ENCODE measurements at places on chromosomes 16 and 17.

DNA sequence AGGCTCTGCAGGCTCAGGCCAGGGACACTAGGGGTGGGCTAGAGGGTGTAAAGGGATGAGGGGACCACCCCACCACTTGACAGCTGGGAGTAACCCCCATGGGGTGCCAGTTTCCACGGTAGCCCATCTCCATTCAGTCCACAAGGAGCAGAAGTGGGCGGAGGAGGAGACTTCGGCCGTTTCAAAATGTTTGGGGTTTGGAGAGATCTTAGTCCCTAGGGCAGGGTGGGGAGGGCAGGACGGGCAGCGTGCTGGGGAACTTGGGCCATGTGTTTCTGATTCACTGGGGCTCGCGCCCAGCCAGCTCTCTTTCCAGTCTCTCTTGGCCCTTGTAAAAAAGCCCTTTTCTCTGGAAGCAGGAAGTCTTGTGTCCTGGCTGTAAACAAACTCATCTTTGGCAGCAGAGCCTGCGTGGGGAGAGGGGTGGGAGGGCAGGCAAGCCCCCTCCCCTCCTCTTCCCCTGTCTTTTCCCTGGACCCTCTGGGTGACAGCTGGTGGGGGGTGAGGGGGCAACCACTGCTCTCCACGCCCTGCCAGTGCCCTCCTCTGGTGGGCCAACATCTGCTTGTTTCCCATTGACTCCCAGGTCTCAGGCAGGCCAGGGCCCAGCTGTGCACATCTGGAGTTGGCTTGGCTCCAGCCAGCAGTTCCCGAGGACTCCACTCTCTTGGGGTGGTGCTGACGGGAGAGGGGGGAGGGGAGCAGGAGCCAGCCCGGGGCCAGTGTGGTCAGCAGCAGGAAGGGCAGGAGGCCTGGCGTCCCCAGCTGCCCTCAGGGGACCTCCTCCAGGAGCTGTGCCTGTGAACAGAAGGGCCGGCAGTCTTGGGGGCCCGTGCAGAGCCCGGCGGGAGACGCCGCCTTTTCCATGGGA lies 8.1 kb downstream of the CYGB start:
- no peak for DNase-seq

- DNase-seq: no peak
Measured at GRCh38 chr16:87185308-87185707, 131.9 kb downstream of the C16orf95 start.

GRCh38 chr17:16425698-16426659 lies 10.6 kb downstream of the TRPV2 start:
- no peak for DNase-seq

DNA sequence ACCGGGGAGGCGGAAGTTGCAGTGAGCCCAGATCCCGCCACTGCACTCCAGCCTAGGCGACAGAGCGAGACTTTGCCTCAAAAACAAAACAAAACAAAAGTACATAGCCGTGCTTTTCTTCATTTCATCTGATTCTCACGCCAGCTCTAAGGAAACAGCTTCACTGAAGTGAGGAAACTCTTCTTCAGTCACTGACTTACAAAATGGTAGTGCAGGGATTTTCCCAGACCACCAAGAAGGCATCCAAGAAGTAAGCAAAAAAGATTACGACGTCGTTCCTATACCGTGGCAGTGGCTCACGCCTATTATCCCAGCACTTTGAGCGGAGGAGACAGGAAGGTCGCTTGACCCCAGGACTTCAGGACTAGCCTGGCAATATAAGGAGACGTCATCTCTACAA lies 40.4 kb upstream of the SLFN13 start:
- no peak for DNase-seq

GRCh38 chr17:732067-732901 lies at the start of gene TLCD3A:
Gene TLCD3A (plus strand): TSS chr17:732596. CDS start chr17:732648, 52 bp downstream.
- DNase-seq: peak; percentile 19

GRCh38 chr17:6556121-6557039 lies at the start of gene PITPNM3:
Gene PITPNM3 (minus strand): TSS chr17:6556555. CDS start chr17:6556406, 149 bp downstream.
- DNase-seq: no peak

GRCh38 chr16:3149630-3150345 lies 15.0 kb downstream of the ZNF213 start:
- DNase-seq: no peak

GRCh38 chr17:39676198-39676819 lies 8.1 kb downstream of the PNMT start:
- no peak for DNase-seq

- DNase-seq: no peak
Measured at GRCh38 chr17:50209133-50209471, 7.7 kb upstream of the COL1A1 start.

DNA sequence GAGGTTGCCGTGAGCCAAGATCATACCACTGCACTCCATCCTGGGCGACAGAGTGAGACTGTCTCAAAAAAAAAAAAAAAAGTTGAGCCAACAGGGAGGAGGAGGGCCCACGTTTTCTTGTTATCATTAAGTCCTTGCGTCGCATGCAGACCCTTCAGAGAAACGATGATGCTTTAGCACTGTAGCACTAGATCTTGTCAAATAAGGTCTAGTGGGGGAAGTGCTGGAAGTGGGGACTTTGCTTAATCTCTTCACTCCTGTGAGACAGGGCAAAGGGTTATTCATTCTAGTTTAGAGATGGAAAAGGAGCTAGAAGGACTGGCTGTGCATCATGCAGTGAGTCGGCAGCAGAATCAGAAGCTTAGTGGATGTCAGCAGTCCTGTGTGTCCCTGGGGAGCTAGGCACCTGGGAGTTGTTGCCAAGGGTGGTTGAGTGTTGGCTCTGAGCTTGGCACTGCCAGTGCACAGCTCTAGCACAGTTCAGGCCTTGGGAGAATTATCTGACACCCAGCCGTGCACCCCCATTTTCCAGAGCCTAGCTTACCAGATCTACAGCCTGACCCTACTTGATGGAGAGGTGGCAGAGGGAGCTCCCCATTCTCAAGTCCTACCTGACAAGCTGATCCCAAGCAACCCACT lies 33.4 kb upstream of the TBX2 start:
- DNase-seq: no peak

- DNase-seq: no peak
Measured at GRCh38 chr17:76998839-76999238, 130.6 kb downstream of the MGAT5B start.

DNA sequence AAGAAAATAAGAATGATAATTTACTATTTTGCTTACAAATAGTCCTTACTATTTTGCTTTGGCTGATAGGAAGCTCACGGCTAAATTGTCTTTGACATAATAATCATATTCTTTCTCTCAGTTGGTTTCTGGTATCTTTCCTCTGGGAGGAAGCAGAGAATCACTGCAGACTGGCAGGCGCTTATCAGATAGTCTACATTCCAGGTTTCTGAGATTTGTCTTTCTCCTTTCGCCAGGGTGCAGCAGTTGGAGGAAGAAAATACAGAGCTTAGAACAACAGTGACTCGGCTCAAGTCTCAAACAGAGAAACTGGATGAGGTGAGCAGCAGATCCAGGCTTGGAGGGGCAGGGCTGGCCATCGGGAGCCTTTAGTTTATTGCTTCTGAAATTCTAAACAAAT lies 136.1 kb downstream of the RAB11FIP4 start:
- DNase-seq: no peak

- DNase-seq: no peak
Measured at GRCh38 chr16:2979669-2980226, 498 bp downstream of the PKMYT1 start.

DNA sequence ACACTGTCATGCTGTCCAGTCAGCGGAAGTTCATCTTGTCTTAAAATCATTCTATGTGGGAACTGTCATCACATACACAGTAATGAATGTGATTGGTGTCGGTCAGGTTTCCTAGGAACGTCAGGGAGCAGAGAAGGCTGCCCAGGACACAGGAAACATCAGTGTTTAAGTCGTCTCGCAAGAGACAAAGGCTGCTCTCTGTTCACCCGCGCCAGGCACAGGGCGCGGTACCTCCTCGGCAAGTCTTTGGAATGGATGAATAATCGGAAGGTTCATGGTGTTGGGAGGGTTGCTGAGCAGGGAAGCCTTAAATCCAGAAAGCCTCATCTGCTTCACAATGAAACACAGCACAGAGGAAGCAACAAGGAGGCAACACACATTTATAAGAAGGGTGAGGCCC lies 148.2 kb downstream of the CPPED1 start:
- DNase-seq: no peak

DNA sequence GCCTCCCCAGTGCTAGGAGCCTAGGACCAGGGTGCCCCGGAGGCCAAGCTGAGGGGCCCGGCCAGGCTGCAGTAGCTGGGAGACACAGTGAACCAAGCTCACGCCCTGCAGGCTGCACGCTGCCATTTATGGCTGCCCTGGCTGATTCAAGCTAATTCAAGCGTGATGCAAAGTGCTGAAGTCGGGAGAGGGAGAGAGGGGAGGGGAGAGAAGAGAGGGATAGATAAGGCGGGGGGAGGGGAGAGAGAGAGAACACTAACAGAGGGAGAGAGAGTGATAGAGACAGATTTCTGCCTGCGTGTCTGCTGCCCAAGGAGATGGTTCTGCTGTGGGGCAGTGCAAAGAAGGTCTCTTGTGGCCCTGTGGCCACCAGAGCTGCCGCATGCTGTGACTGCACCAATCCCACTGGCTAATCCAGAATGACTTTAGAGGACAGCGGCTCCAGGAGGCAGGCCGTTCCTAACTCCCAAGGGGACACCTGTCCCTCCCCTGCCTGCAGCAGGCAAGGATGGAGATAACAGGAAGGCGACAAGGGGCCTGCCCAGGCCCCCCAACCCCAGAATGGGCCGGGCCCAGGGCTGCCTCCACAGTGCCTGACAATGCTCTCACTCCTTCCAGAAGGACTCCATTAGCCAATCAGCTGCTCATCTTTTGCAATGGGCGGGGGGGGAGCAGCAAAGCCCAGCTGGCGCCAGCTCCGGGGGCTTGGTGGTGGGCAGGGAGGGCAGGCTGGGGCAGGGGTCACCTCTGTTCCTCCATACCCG lies 12.9 kb downstream of the MXRA7 start:
- no peak for DNase-seq

- DNase-seq: no peak
Measured at GRCh38 chr16:11302977-11303376, 21.8 kb upstream of the PRM1 start.

DNA sequence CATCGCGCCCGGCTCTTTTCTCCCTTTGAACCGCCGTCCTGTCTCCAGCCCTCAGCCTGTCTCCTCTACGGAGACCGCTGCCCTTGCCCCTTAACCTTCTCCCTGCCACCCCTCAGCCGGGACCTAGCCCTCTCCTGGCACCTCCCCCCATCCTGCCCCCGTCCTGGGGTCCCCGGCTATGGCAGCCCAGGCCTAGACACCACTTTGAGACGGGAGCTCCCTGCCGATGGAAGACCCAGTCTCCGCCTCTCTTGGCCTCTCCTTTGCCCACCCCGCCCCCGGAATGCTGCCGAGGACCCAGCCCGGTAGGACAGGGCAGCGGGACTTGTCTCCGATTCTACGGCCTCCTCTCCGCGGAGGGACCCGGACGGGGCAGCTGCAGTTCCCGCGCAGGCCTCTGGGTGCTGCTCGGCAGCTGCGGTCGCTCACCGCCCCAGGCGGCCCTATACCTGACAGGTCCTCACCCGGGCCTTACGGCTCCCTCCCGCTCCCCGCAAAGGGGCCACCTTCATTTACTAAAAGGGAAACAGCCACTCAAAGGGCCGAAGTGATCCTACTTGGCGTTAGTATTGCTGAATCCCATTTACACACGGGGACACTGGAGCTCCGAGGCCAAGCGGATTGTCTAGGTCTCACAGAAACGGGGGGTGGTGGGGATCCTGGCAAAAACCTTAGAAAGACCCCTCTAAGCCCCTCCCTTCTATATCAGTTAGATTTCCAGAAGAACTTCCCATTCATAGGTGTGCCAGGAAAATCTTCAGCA lies 32.6 kb upstream of the TAC4 start:
- DNase-seq: peak; percentile 58

GRCh38 chr16:85967111-85967510 lies 68.1 kb downstream of the IRF8 start:
- DNase-seq: no peak

DNA sequence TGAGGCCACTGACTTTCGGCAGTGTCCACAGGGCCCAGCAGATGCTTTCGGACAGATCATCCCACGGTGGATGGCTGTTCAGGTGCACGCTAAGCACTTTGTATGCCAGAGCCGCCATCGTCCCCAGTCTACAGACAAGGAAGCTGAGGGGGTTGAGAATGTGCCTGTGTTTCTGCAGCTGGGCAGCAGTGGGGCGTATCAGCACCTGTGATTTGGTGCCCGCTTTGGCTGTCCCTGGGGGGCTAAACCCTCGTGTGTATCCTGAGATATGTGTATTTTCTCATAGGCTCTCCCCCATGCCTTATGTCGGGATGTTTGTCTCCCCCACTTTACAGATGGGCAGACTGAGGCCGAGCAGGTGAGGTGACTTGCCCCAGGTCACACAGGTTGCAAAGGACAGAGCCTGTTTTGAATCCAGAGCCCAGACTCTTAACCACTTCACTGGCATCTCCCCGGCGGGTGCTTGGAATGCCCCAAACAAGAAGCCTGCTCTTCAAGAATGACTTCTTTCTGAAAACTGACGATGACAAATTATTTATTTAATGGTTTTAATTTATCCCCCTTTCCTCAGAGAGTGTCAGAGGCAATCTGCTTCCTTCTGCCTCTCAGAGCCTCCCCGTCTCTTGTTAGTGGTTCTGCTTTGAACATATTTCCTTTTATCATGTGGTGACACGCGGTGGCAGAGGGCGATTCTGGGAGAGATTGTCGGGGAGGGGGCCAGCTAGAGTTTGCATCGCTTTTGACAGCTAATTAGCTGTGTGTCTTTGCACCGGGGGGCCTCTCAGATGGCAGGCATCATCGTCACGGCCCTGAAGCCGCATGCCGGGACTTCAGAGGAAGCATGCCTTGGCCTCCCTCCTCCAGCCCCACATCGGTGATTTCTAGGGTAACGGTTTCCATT lies 149.6 kb upstream of the CIBAR2 start:
- no peak for DNase-seq

DNA sequence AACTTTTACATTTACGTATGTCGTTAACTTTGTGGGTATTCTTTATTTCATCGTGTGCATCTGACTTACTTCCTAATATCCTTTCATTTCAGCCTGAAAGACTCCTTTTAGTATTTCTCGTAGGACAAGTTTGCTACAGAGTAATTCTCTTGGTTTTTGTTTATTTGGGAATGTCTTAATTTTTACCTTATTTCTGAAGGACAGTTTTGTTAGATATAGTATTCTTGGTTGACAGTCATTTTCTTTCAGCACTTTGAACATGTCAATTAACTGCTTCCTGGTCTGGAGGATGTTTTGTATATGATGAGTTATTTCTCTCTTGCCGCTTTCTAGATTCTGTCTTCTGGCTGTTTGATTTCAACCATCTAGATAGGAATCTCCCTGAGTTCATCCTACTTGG lies 109.2 kb upstream of the NACA2 start:
- DNase-seq: no peak

- no peak for DNase-seq
Measured at GRCh38 chr16:9630119-9630518, 538.7 kb downstream of the HAPSTR1 start.

Measured in activated T-cell treated with anti-CD3 and anti-CD28 coated beads for 4 hours (primary cell).